Karpas-422 (cell line): ENCODE measurements at places on chromosomes 6 and 20.

DNA sequence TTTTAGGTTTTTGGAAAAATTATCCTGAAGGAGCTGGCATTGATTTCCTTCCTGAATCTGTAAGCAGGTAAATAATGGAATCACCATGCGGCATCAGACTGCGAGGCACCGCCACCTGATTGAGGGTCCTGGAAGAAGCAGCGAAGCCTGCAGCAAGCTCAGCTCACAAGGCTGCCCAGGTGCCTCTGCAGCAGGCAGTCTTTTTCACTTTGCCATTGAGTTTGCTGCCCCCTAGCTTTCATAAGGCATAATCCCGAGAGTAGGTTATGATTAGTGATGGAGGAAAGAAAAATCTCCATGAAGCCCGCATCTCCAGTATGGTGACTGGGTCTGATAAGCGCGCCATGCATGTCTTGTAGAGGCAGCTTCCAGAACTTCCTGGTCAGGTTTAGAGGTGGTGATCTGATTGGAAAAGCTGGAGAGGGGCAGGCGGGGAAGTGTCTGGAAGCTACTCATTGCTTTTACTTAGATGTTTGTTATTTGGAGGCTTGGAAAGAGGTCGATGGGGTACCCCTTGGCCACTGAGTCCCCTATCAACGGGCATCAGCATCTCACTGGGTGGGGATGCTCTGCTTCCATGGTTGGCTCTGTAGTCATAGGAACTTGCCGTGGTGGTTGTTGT, 26.7 kb downstream of the IYD start:
- DNase-seq: peak; percentile 91

GRCh38 chr6:109770779-109771178, 79.7 kb downstream of the FIG4 start:
- peak; percentile 60 for DNase-seq

DNA sequence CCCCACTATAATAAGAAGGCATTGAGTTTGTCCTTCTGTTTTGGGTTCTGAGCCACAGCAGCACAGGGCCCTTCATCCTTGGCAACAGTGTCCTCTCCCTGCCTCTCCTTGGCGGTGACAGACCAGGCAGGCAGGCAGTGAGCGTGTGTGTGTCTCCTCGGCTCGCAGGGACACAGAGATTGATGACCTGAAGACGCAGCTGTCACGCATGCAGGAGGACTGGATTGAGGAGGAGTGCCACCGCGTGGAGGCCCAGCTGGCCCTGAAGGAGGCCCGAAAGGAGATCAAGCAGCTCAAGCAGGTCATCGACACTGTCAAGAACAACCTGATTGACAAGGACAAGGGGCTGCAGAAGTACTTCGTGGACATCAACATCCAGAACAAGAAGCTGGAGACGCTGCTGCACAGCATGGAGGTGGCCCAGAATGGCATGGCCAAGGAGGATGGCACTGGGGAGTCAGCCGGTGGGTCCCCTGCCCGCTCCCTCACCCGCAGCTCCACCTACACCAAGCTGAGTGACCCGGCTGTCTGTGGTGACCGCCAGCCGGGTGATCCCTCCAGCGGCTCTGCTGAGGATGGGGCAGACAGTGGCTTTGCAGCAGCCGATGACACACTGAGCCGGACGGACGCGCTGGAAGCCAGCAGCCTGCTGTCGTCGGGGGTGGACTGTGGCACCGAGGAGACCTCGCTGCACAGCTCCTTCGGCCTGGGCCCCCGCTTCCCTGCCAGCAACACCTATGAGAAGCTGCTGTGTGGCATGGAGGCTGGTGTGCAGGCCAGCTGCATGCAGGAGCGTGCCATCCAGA, 24.0 kb downstream of the SDCBP2 start:
- DNase-seq: no peak

DNA sequence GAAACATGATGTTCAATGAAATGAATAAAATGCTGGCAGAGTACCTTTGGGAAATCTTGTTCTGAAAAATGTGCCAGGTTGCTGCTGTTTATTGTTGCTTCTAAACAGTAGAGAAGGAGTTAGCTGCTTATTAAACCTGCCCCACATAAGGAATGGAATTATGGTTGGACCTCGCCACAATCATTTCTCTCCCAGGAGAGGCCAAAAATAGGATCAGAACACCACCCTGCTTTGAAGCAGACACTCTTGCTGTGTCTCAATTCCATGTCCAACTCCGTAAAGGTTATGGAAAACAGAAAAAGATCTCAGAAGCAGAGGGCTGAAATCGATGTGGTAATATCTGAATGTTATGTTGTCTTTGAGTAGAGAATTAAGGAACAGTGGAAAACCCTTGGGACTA, 27.9 kb downstream of the AFG1L start:
- no peak for DNase-seq

DNA sequence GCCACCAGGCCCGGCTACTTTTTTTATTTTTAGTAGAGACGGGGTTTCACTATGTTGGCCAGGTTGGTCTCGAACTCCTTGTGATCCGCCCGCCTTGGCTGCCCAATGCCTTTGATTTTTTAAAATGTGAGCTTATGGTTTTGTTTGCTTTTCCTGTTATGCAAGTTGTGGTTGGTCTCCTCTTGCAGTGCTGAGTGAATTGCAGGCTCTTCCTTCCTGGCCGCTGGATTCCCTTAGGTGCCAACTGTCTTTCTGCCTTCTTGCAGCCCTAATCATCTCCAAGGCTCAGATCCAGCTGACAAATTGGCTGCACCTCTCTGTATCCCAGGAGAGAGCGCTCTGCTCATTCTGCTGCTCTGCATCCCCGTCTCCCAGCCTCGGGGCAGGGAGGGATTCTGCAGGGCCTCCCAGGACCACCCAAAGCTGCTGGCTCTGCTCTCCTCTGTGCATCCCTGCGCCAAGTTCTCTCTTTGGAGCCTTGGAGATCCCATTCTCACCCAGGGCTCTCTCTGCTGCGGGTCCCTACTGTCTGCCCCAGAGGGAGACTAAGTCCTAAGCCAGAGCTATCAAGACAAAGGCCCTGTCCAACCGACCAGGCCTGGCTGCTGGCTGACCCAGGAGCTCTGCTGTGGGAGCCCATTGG, 14.1 kb upstream of the EMILIN3 start:
- DNase-seq: no peak

DNA sequence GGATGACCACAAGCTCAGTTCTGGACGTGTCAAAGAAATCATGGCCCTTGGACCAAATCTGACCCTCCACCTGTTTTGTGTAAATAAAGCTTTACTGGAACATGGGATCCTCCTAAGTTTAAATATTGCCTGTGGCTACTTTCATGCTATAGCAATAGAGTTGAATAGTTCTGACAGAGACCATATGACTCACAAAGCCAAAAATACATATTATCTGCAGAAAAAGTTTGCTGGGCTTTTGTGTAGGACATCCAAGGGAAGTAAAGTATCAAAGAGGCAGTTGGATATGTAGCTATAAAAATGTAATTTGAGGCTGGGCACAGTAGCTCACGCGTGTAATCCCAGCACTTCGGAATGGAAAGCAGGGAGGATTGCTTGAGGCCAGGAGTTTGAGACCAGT, 78.9 kb downstream of the TOX2 start:
- DNase-seq: no peak

- DNase-seq: no peak
Observed at GRCh38 chr6:169248521-169248971, 5.1 kb downstream of the THBS2 start.

- DNase-seq: peak; percentile 89
Observed at GRCh38 chr6:68572525-68572924, 62.6 kb upstream of the ADGRB3 start.

GRCh38 chr6:106339334-106340029, 13.9 kb upstream of the ATG5 start:
- DNase-seq: peak; percentile 89

- DNase-seq: no peak
Observed at GRCh38 chr20:11137688-11138087, 463.9 kb upstream of the JAG1 start.

DNA sequence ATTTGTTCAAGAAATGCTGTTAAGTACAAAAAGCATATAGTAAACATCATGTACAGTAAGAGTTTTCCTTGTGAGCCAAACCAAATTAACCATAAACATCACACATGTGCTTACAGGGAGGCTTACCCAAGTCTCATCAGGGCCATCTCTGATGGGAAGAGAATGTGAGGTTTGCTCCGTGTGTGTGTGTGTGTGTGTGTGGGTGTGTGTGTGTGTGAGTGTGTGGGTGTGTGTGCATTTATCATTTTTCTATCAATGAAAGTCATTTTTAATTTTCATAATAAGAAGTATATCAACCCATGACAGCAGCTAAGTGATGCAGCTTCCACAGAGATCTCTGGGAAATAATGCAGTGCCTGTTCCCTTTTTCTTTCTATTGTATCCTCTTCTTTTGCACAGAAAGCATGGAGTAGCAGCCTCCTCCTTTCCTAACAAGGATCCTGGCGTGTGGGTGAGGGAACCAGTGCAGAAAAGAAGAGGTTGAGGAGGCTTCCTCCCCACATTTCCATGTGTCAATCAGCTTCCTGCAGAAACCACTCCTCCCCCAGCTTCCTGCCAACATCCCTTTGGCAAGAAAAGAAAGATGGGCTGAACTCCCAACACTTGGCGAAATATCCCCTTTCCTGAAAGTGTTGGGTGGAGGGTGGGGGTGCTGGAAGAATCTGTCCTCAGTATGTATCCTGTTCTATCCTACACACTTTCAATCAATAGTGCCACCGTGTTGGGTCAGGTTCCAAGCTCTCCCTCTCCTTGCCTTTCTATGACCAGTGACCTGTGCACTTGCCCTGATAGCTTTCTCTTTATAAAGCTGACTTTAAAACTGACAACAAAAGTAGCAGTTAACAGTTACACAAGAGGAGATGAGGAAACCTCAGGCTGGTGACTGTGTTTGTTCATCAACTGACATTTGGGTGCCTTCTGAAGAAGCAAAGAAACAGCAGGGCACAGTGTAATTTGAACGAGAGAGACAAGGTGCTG, 251.8 kb upstream of the CITED2 start:
- no peak for DNase-seq

- DNase-seq: no peak
Observed at GRCh38 chr6:163645560-163645959, 231.0 kb downstream of the QKI start.

- no peak for DNase-seq
Observed at GRCh38 chr20:24658920-24659660, 189.7 kb downstream of the SYNDIG1 start.

DNA sequence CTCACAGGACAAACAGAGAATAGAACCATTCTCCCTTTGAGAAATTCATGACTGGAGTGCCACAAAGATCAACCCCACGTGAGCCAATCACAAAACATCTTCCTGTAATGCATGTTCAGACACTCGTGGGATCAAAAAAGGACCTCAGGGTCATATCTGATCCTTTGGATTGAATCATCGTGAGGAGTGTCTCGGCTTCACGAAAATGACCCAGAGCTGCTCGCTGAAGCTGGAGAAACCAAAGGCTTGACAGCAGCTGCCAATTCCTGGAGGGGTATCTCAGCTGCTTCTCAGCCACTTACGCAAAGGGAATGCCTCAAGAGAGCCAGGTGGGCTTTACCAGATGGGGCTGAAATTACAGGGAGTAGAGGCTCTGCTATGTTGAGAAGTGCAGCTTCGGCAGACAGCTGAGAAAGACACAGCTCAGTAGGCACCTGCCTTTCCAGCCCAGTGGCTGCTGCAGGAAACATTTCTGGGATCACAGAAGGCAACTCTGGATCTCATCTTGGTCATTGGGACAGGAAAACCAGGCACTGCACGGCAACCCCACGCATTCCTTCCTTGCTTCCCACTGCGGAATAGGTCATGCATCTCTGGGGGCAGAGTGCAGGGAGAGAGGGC, 813.1 kb downstream of the KIF16B start:
- DNase-seq: no peak

DNA sequence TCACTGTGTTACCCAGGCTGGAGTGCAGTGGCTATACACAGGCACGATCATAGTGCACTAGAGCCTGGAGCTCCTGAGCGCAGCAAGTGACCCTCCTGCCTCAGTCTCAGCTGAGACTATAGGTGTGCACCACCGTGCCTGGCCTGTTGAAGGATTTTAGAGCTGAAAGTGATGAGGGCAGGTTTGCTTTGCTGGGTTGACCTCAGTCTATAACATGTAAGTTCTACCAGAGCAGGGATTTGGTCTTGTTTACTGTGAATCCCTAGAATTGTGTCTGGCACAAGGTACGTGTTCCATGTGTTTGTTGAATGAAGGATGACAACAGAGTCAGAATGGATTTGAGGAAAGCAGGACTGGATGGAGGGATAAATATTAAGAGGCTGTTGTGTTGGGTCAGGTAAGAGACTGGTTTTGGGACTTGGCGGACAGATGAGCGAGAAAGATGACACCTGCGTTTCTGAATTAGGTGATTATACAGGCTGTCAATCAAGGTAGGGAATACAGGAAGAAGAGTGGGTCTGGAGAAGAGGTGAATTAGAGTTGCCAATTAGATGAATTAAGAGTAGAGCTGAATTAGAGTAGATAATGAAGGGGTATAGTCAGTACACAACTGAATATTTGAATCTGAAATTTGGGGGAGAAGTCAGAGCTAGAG, 6.5 kb downstream of the ASXL1 start:
- no peak for DNase-seq

GRCh38 chr20:14375416-14375985, 38.1 kb upstream of the FLRT3 start:
- no peak for DNase-seq

DNA sequence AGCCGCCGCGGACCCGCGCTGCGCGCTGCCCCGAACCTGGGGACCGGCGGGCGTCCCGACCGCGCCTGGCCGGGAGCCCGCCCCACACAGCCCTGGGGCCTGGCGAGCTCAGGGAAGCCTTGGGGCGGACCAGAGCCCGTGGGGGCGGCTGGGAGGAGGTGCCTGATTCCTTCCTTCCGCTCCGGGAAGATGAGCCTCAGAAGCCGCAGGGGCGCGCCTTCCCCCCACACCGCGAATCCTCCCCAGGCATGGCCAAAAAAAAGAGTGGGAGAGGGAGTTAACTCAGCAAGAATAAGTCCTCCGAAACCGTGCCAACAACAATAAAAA, at the start of gene CBLN4:
TSS of gene CBLN4 (minus strand) at position 131 of the 327 bp plus-strand sequence. CDS start 1,348 bp downstream, outside the sequence.
- DNase-seq: no peak

DNA sequence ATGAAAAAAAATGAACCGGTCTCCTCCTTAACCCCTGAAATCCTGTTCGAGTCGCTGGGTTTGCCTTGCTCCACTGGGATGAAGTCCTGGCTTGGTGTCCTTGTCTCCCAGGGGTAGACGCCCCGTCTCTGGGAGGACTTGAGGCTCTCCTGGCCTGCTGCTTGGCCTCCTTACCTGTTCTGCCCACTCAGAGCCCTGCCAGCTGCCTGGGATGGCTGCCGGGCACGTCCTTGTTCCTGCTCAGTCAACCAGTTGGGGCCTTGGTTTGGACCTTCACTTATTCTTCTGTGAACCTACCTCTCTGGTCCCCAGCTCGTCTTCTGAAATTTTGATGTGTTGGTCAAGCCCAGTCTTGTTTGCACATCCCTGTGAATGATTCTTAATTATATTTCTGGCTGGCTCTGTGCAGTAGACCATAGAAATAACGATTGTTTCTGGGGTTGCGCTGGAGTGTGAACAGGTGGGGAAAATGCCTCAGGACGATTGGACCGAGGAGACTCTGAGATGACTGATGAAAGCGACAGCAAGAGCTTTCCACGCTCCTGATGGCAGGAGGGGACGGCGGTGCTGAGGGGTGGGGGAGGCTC, 126.5 kb upstream of the ESR1 start:
- DNase-seq: no peak
